Putamen (tissue), 1 donor: ENCODE measurements at places on chromosomes 7 and 10.

- no peak for DNase-seq
These were observed 91.9 kb downstream of the GALNT11 start for GRCh38 chr7:152117356-152117755.

DNA sequence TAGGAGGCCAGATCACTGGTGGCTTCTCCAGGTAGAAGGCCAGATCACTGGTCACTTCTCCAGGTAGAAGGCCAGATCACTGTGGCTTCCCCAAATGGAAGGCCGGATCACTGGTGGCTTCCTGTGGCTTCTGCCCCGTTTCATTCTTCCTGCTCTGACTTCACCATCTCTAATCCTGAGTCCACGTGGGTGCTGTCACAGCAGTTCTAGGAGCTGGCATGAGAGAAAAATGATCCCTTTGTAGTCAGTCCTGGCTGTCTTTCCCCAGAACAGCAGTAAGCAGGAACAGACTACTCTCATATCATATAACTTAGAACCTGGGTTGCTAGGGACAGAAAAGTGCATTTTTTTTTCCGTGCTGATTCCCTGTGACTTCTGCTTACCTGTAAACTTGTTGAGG, 90.9 kb downstream of the ACTR3B start:
- no peak for DNase-seq

DNA sequence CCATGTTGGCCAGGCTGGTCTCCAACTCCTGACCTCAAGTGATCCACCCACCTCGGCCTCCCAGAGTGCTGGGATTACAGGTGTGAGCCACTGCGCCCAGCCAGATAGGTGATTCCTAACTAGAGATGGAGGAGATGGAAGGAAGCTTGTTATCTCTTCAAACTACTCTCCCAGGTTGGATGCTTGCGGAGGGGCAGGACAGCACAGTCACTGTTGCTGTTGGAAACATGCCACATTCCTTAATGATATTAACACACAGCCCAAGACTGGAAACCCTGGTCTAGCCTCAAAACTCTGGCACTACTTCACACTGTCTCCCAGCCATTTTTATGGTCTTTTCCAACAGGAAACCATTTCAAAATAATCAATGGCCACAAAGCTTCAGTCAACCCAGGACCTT, 468.8 kb upstream of the NRP1 start:
- DNase-seq = no peak

DNA sequence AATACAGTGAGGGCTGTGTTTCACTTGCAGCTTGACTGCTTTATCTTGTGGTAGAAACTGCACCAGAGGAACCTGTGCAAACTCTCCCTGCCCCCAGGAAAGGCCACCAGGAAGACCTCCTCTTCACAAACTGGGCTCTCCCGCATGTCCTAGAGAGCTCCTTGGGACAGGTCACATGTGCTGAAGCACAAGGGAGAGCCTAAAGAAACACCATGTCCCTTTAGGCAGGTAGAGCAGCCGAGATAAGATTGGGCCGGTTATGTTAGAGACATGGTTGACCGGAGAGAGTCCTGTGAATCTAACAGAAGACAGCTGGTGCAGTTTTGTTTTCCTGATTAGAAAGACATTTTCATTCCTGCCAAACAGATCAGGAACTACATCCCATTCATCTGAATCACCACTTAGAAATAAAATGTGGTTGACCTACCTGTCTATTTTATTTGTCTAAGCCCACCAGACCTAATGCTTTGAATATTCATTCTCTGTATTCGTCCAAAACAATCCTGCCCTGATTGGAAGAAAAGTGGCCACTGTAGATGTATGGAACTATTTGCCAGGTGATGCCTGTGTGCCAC, 224.1 kb downstream of the GLI3 start:
- no peak for DNase-seq

DNA sequence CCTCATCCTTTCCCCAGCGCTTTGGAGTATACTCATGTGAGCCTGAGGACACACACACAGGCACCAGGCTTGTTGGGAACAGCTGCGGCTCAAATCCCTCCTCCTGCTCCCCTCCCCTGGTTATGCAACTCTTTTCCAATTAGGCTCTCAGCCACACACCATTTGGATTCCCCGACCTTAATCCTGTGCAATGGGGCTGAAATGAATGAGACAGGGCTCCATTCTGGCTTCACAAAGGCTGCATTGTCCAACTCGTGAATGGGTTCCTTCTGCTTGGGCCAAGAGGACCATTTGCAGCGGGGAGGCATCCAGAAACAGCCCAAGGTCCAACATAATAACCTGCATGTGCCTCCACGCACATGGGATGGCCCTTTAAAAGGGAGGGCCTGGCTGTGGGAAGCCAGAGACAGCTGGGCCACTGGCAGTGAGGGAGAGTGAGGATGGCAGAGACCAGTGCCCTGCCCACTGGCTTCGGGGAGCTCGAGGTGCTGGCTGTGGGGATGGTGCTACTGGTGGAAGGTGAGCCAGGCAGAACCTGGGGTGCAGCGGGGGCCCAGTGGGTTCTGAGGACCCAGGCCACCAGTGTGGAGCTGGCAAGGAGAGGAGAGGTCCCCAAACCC, at the start of gene RGR:
Gene RGR (plus strand): TSS at position 403 of the 620 bp plus-strand sequence. CDS start 38 bp downstream, at position 441.
- peak; percentile 98 for DNase-seq

DNA sequence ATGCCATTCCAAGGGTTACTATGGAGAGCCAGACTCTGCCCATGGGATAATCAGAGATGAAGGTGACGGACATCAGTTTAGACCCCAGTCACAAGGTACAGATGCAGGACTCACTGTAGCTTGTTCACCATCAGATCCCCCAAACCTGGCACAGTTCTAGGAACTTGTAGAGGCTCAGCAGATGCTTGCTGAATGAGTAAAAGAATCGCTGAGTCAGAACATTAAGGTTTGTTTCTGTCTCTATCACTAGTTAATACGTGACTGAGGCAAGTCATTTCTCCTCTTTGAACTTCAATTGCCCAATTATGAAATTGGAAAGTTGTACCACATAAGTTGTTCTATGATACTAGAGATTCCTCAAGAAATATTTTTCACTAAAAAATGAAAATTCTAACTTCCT, 65.1 kb downstream of the PPP1R3C start:
- no peak for DNase-seq

DNA sequence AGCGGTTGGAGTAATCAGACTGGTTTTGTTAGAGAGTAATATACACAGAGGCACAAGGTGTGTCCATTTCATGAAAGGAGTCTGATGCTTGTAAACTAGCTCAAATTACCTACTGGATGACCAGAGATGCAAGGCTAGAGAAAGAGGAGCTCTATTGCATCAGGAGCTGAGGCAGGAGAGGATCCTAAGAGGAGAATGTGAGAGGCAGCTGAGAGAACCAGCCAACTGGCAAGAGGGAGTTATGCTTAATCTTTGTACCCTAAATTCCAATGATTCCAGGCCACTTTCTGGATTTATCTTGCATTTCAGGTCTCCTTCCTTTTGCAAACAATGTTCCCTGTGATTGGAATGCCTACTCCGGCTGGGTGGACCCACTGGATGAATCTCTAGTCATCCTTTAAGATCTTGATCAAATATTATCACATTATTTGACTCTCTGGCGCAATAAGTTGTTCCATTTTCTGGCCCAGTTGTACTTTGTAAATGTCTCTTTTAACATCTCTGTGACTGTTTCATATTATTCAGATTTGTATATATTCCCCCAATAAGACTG, 57.5 kb upstream of the PTPN12 start:
- DNase-seq = no peak

- no peak for DNase-seq
These were observed 95.4 kb downstream of the TAX1BP1 start for GRCh38 chr7:27835376-27835775.

DNA sequence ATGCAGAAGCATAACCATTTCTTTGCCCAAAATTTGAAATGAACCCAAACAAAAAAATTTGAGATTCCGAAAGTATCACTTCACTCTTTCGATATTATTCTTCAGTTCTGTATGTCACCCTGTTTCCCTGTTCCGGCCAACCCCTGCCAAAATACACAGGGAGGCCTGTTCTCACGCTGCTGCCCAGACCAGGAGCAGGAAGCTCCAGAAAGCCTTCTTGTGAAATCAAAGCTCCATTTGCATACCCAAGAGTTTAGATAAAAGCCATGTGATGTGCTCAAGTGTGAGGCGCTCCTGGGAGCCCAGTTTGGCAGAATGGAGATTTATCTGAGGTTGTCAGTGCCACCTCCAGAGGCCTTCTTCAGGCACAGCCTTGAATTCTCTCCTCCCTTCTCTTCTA, 236.2 kb downstream of the FGFR2 start:
- no peak for DNase-seq

DNA sequence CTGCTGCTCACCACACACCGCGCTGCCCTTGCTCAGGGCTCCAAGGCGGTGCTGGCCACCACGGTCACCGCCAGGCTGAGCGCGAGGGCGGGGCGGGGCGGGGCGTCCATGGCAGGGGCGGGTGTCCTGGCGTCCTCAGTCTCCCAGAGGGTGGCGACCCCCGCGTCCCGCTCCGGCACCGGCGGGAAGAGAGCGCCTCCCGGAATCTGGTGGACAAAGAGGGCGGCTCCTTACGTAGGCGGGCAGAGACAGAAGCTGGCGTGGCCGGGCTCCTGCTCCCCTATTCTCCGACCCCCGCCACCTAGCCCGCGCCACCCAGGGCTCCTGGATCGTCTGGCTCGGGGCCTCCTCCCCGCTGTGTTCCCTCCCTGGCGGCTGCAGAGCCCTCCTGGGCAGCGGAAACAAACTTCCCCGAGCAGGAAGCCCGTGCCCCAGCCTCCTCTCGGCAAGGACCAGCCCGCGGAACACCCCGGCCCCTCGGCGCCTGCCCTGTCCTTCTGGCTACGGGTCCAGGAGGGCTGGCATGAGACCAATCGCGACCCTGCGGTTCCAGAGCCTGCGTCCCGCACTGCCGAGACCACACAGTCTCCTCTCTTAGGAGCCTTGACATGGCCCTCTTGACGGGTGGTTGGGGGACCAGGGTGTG, 133.8 kb upstream of the ZNF92 start:
- no peak for DNase-seq
